ENCODE measurements at places on chromosomes 1 and 21.
A peak's percentile ranks its signal among the peaks of the same experiment; 100 is the strongest.

GRCh38 chr21:26404288-26404687 lies 168.8 kb downstream of the CYYR1 start:
- no peak for DNase-seq

DNA sequence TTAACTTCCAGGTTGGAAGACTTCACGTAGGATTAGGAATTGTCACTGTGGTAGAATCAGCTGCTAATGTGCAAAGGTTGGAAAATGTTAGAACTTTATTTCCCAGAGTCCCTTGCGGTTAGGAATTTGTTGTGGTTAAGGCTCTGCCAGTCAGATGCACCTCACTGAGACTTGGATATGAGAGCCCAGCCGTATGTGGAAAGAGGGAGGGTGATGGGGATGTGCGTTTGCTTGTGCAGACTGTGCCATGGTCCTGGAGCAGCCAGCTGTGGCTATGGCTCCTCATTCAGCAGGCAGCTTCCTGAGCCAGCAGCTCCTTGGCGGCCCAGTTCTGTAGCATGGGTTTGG lies 12.5 kb downstream of the S100A10 start:
- DNase-seq: no peak

- DNase-seq: no peak
Measured at GRCh38 chr21:28431022-28431421, 561.7 kb downstream of the LTN1 start.

GRCh38 chr21:39809936-39810335 lies 57.3 kb upstream of the PCP4 start:
- DNase-seq: no peak

- no peak for DNase-seq
Measured at GRCh38 chr1:233304489-233305102, 9.1 kb upstream of the PCNX2 start.

- DNase-seq: no peak
Measured at GRCh38 chr1:242784084-242784483, 259.6 kb upstream of the PLD5 start.

- no peak for DNase-seq
Measured at GRCh38 chr1:109275706-109276345, 7.1 kb downstream of the PSRC1 start.

DNA sequence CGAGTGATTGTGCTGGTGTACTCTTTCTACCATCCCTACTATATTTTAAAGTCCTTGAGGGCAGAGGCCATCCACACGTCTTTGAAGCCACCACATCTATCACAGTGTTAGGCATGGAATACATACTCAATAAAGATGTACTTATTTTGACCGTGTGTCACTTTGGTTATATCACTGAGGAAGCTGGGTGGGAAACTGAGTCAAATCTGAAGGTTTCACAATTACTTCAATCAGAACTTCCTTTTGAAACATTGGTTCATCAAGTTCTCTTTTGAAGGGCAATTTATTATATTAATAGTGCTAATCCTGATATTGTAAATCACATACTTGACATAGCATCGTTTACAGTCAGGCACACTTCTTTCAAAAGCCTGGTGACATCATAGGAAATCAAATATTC lies 53.3 kb upstream of the ATP1B1 start:
- no peak for DNase-seq

DNA sequence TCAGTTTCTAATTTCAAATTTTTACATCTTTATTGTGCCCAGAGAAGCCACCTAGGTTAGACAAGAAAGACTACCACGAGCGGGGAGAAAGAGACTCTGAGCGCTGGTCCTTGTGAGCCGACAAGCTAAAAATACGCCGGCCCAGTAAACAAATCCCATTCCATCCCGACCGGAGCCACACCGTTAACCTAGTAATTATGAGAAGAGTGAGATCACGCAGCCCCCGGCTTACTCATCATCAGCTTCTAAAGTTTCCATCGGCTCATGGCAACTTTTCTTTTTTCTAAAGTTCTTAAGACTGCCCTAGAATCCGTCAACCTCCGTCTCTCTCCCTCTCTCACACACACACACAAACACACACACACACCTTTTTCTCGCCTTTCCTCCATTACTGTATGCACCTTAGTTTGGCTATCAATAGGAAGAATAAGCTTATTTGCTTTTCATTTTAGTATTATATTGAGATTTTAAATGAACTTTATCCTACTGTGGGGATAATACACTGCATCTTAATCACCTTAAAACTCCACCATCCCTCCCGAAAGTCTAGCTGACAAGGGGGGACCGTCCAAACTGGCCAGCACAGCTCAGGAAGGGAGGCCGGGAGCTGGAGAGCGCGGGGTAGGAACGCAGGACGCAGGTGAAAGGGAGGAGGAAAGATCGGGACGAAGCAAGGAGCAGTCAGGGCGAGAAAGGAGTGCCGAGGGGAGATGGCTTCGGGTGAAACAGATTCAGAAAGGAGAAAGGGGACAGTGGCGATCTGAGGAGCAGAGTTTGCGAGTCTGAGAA lies 728 bp downstream of the OTUD7B start:
- DNase-seq: peak; percentile 11

- DNase-seq: no peak
Measured at GRCh38 chr1:244316407-244316806, 135.3 kb downstream of the ADSS2 start.

DNA sequence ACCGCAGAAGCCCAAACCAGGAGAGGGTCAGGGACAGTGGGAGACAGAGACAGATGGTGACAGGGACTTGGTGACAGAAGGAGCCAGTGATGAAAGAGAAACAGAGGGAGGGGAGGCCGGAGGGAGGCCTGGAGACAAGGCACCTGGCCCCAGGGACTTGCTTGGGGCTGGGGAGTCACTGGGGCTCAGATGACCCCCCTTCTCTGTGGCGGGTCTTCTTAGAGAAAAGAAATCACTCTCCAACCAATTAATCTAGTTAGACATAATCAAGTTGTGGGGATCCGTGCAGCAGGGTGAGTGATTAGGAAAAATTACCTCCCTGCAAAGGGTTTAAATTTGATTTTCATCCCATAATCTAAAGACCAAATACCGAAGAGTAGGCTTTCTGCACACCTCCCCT lies 519.8 kb downstream of the PTPRU start:
- no peak for DNase-seq

GRCh38 chr1:84883286-84883685 lies 9.7 kb downstream of the LPAR3 start:
- no peak for DNase-seq

DNA sequence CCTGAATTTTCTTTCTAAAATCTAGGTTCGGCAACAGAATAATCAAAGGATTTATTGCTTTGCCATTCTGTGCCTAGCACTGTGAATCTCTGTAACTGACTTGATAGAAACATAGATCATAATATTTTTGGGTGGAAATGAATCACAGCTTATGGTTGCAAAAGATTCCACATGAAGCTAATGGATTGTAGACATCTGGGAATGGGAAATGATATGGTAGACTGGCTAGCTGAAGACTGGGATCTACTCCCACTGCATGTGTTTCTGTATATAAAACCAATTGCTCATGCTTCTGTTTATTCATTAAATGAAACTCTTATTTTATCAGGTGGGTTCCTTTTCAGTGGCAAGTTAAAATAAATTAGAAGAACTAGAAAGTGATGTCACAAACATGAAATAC lies 395.6 kb downstream of the ST6GALNAC3 start:
- DNase-seq: no peak

GRCh38 chr1:234601301-234602017 lies 8.5 kb downstream of the IRF2BP2 start:
- DNase-seq: no peak

DNA sequence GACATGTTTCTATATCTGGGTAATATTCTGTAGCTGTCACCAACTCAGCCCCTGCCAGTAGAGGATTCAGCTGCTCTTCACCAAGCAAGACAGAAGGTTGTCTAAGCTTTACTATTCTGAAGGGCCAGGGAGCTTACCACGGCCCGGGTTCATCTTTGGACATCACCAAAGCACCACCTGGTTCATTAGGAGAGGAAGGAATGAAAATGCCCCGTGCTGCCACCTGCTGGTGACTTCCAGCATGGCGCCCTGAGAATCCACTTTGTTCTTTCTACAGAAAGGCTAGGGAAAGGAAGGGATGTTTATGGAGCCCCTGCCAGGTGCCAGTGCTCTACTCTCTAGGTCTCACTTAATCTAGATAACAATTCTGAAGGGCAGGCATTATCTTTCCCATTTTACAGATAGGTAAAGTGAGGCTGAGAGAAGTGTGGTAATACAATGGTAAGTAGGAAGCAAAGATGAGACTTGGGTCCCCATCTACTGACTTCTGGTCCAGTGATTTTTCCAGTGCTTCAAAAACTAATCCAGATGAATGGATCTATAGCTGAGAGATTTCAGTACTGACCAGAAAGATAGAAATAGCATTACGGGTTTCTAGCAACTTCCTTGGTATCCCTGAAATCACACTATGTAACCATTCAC lies 79.5 kb downstream of the BEND5 start:
- no peak for DNase-seq

DNA sequence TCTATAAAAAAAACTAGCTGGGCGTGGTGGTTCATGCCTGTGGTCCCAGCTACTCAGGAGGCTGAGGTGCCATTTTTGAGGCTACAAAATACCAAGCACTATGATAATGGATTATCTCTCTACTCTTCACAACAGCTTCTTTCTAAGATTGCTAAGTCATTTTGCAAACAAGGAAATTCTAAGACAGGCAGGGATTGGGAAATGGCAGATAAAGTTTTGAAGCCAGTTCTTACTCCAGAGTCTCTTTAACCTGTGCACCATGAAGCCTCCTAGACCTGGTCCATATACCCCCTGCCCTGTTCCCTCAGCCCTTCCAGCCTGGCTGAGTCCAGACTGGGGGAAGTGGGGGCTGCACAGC lies 39.5 kb upstream of the DMBX1 start:
- no peak for DNase-seq

DNA sequence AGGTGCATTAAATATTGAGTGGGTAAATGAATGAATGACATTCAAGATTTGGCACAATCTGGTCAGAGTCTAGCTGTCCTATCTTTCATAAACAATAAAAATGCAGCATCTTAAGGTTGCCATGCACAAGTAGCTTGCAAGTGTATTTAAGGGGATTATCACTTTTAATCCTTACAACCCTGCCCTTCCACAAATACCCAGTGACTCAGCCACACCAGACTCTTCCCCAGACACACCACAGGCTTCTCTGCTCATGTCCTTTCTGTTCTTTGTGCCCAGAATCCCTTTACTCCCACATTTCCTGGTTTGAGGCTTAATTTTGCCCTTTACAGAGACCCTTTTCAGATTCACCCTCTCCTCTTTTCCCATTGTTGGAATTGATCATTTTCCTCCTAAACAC lies 59.8 kb downstream of the KIRREL1 start:
- DNase-seq: no peak

DNA sequence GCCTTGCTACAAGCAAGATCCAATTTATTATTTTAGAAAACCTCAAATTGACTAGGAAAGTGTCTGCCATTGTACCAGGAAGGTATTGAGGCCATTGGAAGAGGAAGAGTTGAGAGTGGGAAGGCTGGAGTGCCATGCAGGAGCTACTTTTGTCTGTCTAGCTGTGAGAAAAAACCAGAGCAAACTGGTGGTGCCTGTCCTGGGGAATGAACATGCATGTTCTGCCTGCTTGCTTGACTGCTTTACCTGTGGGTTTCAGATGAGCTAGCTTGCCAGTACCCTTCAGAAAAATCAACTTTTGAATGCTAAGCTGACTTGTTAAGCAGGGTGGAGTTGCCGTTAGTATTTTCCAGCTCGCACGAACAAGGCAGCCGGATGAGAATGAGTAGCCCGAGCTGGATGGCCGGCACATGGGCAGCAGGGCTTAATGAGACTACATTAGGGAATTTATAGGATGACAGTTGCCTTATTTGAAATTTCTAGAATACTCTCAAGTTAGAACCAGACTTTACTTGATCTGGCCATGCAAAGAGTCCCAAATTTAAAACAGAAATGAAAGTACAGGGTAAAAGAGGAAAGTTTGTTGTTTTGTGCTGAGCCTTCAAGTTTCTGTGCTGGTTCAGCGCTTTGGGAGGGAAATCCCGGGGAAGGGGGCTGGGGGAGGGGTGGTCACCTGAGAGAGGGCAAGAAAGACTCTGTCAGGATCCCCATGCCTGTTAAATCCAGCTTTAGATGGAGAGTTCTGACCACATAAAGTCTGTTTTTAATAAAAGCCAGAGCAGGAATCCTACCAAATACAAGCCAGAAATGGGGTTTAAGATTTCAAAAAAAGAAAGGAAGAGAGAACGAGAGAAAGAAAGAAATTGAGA lies 29.6 kb upstream of the C1orf105 start:
- no peak for DNase-seq

GRCh38 chr1:213767683-213768082 lies 220.1 kb upstream of the PROX1 start:
- DNase-seq: no peak

DNA sequence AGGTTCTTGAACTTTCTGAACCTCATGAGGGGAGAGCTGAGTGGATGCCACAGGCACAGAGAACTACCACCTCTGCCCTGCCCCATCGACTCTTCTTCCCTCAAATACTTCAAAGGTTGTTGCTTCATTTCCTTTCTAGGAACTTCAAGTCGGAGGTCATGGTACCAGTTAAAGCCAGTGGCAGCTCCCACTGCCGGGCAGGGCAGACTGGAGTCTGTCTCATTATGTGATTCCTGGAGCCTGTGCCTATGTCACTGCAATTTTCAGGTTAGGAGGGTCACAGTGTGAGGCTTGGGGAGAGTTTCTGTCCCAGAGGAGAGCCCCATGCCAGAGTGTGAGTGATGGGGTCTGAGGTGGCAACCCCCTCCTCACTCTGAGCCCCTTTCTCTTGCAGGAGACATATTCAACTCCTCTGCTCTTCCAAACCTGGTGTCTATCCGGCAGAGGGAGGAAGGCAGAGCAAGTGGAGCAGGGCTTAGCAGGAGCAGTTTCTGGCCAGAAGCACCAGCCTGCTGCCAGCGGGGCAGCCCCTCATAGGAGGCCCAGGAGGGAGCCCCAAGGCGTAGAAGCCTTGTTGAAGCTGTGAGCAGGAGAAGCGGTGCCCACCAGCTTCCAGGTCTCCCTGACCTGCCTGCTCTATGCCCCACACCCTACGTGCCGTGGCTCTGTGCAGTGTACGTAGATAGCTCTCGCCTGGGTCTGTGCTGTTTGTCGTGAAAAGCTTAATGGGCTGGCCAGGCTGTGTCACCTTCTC lies 29.3 kb downstream of the CAMK1G start:
- DNase-seq: no peak

DNA sequence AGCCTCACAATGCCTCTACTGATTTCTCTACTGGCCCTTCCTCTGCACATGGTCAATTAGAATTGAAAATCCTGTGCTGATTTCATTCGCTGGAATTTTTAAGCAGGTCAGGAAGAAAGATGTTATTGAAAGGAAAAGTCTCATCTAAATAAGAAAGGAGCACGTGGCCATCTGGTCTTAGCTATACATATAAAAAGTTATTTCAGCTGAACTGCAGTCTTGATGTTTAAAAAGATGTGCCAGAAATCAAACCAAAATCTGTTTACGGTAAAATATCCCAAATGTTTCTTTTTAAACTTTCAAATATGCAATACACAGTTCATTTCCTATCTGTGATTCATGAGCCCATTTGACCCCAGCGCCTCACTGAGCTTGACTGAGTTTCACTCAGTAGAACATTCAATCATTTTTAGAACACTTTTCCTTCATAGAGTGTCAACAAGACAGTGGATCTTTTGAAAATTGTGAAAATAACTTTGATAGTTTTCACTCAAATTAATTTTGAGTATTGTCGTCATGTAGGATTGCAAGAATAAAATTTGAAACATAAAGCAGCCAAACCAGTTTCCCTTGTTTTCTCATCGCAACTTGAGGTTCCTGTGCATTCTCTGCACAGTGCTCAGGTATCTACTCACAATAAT lies 293.6 kb downstream of the PTPRC start:
- no peak for DNase-seq

- no peak for DNase-seq
Measured at GRCh38 chr1:201320168-201320788, 37.0 kb downstream of the PKP1 start.

GRCh38 chr21:43313221-43313938 lies 113.6 kb downstream of the SIK1 start:
- no peak for DNase-seq

- DNase-seq: no peak
Measured at GRCh38 chr1:201240171-201240570, 43.1 kb upstream of the PKP1 start.

Data from stimulated activated CD8-positive, alpha-beta memory T cell treated with anti-CD3 and anti-CD28 coated beads, Interleukin-4, amount 100 ng/mL, for 1 hour (primary cell).